Activated CD4-positive, alpha-beta T cell treated with anti-CD3 and anti-CD28 coated beads, Interleukin-10, Interleukin-2, amounts not matched to agents 100 ng/mL and 50 ng/mL, durations not matched to agents 16 hours and 8 hours (primary cell): ENCODE measurements at places on chromosomes 5 and 9.
A peak's percentile ranks its signal among the peaks of the same experiment; 100 is the strongest.

- no peak for DNase-seq
These were observed 28.4 kb upstream of the SUSD1 start for GRCh38 chr9:112203536-112203935.

DNA sequence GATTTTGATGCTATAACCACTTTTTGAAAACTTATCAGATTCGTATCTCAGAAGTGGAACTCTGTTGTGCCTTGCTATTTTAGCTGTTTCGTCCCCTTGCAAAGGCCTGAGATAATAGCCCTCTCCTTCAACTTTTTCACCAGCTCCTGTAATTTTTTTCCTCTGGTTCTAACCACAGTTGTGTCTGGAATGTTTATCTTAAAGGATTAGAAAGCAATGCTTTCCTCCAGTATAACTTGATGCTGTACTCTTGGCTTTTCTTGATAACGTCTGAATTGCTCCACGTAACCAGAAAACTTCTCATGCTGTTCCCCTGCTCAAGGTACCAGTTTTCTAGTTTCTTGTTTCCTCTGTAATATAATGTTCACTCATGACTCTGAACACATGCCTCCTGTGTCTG lies 209.4 kb downstream of the DTWD2 start:
- DNase-seq = no peak

- DNase-seq = no peak
These were observed 7.5 kb downstream of the SLCO4C1 start for GRCh38 chr5:102288630-102289029.

DNA sequence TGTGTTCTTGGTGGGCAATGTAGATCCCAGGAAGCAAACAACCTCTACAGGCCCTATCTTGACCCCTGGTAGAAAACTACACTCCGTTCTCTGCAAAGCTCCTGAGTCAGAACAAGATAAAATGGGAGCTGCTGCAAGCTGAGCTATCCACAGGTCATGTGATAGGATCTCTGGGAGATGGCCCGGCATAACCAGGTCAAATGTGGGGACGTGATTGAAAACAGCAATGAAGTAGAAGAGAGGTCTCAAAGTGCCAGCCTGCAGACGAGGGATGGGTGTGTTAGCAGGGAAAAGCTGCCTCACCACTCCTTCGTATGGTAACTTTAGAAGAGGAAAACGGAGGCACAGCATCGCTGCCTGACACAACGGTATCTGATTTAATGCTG lies 25.0 kb downstream of the NRG2 start:
- no peak for DNase-seq

GRCh38 chr5:133698646-133699526 lies 86.5 kb upstream of the FSTL4 start:
- peak; percentile 36 for DNase-seq

- no peak for DNase-seq
These were observed 180.4 kb upstream of the ACTBL2 start for GRCh38 chr5:57662991-57663390.

DNA sequence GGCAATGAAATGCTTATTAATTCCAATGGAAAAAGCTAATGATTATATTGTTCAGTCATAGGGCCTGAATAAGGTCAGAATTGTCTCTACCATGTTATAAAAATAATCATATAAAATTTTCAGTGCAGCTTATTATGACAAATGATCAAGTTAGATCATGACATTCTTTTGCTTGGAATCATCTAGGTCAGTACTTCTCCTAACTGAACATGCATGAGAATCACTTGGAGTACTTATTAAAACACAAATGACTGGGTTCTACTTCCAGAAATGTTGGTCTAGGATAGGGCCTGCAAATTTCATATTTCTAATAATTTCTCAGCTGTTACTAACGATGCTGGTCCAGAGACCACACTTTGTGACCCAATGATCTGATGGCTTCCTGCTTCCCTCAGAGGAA lies 806.0 kb upstream of the ZNF608 start:
- DNase-seq = no peak

- DNase-seq = no peak
These were observed 35.0 kb upstream of the NCS1 start for GRCh38 chr9:130137081-130137640.

DNA sequence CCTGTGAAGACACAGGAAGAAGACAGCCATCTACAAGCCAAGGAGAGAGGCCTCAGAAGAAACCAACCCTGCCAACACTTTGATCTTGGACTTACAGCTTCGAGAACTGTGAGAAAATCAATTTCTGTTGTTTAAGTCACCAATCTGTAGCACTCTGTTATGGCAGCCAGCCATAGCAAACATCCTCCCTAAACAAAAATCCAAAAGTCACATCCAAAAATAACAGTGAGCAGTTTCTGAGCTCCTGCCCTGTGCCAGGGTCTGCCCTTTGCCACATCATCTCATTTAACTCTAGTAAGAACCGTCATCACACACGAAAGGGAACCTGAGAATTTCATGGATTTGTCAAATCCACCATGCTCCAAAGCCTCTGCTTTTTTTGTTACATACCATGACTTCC lies 118.8 kb downstream of the TRIM36 start:
- no peak for DNase-seq

DNA sequence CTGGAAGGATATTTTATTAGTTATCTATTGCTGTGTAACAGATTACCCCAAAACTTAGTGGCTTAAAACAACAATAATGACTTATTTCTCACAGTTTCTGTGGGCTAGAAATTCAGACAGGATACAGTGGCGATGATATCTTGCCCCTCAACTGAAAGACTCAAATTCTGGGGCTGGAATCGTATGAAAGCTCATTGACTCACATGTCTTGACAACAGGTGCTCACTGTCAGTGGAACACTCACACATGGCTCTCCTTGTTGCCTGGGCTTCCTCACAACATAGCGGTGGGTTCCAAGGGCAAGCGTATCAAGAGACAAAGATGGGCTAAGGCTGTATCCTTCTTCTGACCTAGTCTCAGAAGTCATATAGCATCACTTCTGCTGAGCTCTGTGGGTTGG lies 3.7 kb upstream of the GNPDA1 start:
- peak; percentile 87 for DNase-seq

DNA sequence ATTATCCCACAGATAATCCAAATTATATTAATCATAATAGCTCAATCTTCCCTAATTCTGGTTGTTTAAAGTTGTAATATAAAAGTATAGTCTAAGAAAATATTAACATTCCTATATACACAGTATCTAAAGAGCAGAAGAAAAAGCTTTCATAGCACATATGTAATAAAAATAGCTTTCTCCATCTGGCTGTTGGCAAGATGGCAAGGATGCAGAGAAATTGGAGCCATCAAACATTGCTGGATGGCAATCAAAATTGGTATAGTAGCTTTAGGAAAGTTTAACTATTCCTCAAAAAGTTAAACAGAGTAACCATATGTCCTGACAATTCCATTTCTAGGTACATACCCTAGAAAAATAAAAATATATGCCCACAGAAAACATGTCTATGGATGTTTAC lies 66.8 kb downstream of the TBCA start:
- no peak for DNase-seq

DNA sequence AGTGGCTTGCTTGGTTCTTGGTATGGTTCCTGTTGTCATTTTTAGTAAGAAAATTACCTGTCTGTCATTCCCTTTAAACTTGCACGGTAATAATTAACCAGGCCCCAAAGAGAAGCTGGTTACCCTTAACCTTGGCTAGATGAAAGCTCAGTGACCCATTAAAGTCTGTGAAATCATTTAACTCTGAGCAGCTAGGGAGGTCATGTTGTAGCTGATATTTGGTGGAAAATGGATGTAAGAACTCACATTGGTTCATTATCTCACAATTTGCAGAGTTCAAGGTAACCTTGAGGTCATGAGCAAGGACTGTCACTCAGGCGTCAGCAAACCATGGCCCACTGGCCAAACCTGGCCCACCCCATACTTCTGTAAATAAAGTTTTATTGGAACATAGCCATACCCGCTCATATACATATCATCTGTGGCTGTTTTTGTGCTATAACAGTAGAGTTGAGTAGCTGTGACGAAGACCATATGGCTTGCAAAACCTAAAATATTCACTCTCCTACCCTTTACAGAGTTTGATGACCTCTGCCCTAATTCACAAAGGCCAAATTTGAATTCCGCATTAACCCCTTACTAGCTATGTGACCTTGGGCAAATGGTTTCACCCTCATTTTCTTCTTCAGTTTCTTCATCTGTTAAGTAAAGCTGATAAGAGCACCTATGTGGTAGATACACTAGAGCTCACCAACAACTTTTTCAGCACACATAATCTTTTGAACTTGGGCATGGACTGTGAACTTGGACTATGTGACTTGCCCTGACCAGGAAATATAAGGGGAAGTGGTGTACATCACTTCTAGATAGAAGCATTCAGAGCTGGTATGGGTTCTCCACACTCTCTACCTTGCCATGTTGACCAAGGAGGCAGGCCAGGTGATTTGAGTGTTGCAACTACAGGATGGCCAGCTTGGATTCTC lies 61.5 kb upstream of the CPEB4 start:
- DNase-seq = no peak

DNA sequence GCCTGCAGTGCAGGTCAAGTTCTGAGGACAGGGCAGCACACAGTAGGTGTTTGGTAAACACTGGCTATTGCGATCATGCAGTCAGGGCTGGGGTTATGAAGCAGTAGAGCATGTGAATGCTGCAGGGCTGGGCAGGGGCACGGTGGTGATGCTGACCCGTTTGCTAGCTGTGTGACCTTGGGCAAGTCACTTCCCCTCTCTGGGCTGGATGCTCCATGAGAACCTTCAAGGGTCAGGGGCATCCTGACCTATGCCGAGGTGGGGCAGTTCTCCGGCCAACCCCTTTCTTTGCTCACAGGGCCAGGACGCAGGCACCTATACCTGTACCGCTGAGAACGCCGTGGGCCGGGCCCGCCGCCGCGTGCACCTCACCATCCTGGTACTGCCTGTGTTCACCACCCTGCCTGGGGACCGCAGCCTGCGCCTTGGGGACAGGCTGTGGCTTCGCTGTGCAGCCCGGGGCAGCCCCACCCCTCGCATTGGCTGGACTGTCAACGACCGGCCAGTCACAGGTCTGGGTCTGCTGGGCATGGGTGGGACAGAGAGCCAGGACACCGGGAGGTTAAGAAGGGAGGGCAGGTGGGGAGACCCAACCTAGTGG lies 39.0 kb upstream of the ASS1 start:
- no peak for DNase-seq

DNA sequence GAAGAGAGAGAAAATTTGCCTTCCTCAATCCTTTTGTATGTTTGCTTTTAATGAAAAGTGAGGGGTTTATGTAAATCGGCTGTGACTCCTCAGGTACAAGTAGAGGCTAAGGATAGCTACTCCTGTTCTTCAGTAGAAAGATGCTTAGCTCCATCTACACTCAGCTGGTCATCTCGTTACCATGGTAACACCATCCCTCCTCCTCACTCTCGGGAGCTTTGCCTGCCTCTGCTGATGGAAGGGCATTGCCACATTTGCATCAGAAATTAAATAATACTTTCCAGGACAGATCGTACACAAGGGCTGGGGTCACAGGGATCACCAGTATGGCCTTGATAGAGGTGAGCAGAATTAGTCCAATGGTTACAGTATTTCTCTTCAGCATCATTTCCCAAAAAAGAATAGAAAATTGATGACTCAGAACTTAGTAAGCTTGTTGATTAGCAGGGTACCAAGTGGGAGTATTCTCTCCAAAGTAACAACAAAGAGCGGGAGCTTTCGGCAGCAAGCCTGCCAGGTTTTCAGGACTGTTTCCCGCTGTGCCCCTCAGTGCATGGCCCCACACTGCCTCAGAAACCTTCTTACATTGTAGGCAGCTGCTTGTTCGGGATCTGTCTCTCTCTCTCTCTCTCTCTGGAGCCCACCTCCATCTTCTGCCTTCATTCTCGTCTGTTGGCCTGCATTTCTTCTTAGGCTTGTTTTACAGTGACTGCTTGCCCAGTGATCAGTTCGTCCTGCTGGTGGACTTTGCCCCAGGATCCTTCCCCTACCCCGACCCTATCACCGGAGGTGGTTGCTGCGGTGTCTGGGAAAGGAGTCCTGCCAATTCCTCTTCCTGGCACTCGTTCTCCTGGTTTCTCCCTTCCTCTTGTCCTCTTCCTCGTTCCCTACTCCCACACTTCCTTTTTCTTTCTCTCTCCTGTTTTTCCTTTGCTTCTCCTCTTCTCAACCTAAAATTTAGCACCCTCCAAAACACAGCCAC lies 51.9 kb upstream of the SNAPC3 start:
- no peak for DNase-seq

DNA sequence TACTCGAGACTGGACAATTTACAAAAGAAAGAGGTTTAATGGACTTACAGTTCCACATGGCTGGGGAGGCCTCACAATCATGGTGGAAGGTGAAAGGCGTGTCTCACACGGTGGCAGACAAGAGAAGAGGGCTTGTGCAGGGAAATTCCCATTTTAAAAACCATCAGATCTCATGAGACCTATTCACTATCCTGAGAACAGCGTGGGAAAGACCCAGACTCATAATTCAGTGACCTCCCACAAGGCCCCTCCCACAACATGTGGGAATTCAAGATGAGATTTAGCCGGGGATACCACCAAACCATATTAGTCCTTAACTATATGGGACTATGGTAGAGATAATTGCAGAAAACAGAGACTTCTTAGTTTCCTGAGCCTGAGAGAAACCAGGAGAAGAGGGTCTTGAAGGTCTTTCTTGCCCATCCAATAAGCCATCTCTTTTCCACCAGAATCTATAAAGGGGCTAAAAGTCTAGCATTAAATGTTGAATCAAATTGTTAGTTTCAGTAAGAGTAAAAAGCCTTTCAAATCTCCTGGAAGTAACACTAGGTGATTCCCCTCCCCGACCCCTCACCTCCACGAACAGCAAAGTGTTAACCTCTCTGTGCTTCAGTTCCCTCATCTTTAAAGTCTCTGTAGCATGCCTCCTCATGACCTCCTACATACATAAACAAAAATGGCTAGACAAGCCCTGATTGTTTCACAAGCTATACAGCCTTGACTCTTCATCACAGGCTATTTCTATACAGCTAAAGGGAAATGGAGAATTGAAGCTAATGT lies 259.1 kb downstream of the TMEM167A start:
- peak; percentile 13 for DNase-seq

- no peak for DNase-seq
These were observed 4.5 kb upstream of the POU4F3 start for GRCh38 chr5:146334074-146334533.

DNA sequence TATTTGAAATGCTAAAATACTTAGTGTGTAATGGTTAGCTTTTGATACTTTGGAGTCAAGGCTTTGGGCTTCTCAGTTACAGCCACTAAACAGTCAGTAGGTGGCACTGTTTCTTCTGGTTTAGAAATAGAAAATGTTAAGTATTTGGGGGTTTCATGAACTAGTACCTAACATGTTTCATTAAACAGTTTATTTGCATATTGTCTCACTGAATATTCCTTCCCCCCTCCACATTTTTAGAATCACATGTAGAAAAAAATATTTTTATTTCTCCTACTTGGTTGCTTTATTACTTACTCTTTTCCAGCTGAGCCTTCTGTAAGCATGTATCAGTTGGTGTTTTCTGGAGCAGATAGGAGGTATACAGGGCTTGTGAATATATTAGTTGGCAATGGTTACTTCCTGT lies 48.0 kb downstream of the IPO11 start:
- DNase-seq = peak; percentile 51
